ENCODE measurements at places on chromosomes 4 and X. TPM values are rescaled to one million over a fixed set of nuclear protein-coding genes. Genes with fewer than 3 reads are reported as not detected.

DNA sequence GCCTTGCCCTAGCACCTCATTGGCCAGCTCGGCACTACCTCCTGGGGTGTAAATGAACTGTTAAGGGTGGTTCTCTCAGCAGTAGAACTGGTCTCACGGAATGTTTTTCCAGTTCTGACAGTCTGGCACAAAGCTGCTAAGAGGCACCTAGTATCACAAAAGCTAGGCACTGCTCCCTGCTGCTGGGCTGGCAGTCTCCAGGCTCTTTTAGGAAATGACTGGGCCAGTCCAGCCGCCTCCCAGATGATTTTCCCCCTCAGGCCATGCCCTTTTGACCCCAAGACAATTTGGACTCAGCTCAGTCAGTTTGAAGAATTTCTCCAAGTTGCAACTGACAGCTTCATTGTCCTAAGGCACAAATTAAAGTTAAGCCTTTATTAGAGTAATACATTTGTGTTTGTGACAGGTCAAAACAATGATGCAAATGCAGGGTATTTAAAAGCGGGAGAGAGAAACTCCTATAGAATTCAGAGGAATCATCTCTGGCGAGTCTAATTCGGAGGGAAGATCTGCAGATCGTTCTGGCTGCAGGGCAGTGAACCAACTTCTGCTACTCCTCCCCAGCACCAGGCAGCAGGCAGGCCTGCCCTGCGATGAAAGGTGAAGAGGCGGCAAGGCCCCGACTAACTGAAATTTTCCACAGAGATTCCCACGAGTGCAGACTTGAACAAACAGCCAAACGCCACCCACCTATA, 7.9 kb downstream of the FRMD7 start:
- no peak for DNase-seq

GRCh38 chr4:158783785-158784184, 15.0 kb downstream of the FNIP2 start:
- no peak for DNase-seq

GRCh38 chr4:61200187-61200915, at the start of gene ADGRL3:
ADGRL3 (plus strand) TSS chr4:61200326.
- no peak for DNase-seq

GRCh38 chrX:29872831-29873230, 342.5 kb upstream of the MAGEB2 start:
- DNase-seq = no peak

- no peak for DNase-seq
These were observed 64.0 kb downstream of the GPRASP3 start for GRCh38 chrX:102784550-102784949.

DNA sequence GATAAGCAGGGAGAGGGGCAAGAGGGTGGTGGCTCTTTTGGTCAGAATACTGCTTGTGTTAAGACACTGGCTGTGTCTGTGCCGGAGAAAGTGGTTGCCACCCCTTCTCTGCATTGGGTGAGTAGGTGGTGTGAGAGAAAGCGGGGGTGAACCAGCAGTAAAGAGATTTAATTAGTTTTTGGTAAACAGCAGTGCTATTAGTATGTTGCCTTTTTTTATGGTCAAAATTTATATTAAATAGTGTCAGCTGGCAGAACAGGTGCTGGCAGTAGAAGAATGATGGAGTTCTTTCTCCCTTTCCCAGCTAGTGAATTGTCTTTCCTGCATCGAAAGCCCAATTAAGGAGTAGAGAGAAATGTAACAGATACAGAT, 181.6 kb downstream of the LARP7 start:
- DNase-seq = no peak

GRCh38 chr4:7313347-7313811, 121.0 kb downstream of the SORCS2 start:
- DNase-seq = no peak

- no peak for DNase-seq
These were observed 726.9 kb downstream of the GRID2 start for GRCh38 chr4:93030670-93031069.

DNA sequence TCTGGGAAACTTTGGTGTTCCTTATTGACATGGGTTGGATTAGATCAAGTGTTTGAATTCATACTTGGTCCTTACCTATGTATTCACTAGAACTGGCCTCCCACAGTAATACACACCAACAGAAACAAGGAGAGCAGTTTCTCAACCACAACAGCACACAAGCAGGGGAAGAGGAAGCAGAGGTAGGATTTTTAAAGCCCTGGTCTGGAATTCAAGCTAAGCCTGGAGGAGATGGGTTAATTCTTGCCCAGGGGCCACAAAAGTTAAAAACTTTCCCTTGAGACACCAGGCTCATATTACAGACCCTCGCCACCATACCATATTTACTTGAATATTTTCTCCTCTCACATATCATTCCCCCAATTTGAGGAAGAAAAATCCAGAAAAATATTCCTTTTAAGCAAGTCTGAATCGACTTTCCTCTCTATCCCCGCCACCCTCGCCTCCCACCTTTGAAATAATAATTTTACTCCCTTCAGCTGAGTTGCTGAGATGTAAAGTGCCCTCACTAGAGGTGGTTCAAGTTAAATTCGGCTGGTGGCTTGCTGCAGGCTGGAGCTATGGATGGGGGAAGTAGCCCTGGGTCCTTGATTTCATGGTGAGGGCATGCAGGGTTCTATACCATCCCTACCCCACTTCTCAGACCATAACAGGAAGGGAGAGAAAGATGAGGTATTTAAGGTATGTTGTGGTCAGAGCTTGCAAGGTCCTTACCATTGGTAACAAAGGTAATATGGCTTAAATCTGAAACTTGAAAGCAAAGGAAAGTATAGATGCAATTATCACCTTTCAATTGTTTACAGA, 440.2 kb downstream of the INPP4B start:
- no peak for DNase-seq

DNA sequence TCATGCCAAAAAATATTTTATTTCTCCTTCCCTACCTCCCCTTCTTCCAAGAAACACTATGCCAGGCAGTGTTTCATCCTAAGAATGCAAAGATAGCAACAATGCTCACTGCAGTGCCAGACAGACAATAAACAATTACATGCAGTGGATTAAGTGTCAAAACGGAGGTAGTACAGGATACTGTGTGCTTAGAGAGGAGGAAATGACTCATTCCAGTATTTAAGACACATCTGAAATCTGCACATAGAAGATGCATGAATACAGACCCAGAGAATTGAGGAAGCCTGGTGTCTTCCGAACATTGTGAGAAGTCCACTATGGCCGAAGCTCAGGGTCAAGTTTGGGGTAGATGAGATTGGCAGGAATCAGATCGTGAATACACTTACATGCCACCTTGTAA, 326.4 kb downstream of the PPP3CA start:
- no peak for DNase-seq

DNA sequence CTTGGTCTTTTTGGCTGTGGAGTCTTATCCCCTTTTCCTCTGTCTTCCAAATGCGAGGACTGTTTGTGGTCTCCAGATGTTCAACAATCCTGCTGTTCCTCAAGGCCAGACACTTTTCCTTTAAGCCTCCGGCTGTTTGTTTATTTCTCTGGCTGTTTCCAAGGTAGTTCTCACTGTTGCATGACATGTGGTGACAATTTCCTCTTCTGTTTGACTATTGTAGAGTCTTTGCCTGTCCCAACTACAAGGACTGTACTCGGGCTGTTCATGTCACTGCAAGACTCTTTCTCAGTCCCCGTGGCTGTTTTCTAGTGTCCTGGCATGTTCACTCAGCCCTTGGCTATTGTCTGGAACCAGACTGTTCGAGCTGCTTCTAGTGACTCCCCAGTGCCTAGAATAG, 50.6 kb downstream of the ZNF157 start:
- no peak for DNase-seq

GRCh38 chr4:184007891-184008290, 102.8 kb downstream of the STOX2 start:
- no peak for DNase-seq

Gene SPANXN1
- total RNA-seq = not detected

Gene FGF13
- 1.6 TPM for total RNA-seq

Gene MND1
- total RNA-seq = 0.86 TPM
